ENCODE measurements at places on chromosomes 3 and 15.

GRCh38 chr3:34013818-34014570 lies 215.6 kb downstream of the PDCD6IP start:
- DNase-seq, result no peak

- no peak for DNase-seq
Observed at GRCh38 chr15:77019521-77020331, 24.8 kb downstream of the PSTPIP1 start.

- DNase-seq, result no peak
Observed at GRCh38 chr3:111989061-111989678, 9.6 kb upstream of the TAGLN3 start.

GRCh38 chr3:115007966-115008365 lies 139.1 kb downstream of the ZBTB20 start:
- no peak for DNase-seq

- DNase-seq, result no peak
Observed at GRCh38 chr3:134365766-134366065, 8.5 kb downstream of the AMOTL2 start.

DNA sequence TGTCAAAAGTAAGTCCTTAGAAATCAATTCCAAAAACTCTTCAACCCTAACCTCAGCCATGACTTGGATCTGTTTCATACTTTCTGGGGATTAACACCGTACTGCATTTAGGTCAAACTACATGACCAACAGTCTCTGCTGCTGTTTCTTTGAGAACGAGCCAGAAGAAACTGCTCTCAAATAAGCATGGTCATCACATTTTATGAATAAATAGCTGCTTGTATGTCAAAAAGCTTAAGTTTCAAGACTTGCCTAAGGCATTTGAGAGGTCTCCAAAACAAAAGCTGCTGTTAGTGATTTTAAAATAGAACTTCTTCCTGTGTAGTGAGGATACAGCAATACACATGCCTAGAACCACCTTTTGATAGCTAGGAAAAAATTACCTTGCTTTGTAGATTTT lies 166.3 kb upstream of the CHRM5 start:
- no peak for DNase-seq

DNA sequence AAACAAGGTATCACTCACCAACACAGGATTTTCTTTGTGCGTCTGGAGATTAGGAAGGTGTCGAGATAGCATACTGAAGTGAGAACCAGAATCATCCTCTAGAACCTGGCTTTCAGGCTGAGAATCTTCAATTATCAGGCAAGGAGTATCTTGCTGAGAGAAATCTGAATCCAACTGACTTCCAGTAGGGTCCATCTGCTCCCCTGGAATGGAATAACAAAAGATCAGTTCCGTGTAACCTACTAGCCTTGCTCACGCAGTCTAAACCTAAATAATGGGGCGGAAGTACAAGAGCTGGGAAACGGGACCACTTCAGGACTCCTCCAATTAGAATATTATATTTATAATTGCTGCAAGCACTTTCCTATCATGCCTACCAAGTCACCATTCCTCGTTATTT lies 690 bp downstream of the TP53BP1 start:
- DNase-seq, result no peak

- DNase-seq, result no peak
Observed at GRCh38 chr3:55597641-55598040, 110.5 kb upstream of the WNT5A start.

- no peak for DNase-seq
Observed at GRCh38 chr3:71752831-71753700, 589 bp upstream of the GPR27 start.

GRCh38 chr3:66269411-66269810 lies 48.6 kb downstream of the SLC25A26 start:
- DNase-seq, result no peak

GRCh38 chr15:93331545-93332167 lies 242.6 kb upstream of the RGMA start:
- DNase-seq, result no peak

GRCh38 chr3:124685067-124685466 lies 45.2 kb upstream of the UMPS start:
- DNase-seq, result no peak

- no peak for DNase-seq
Observed at GRCh38 chr15:100596792-100597191, 5.2 kb downstream of the LINS1 start.

DNA sequence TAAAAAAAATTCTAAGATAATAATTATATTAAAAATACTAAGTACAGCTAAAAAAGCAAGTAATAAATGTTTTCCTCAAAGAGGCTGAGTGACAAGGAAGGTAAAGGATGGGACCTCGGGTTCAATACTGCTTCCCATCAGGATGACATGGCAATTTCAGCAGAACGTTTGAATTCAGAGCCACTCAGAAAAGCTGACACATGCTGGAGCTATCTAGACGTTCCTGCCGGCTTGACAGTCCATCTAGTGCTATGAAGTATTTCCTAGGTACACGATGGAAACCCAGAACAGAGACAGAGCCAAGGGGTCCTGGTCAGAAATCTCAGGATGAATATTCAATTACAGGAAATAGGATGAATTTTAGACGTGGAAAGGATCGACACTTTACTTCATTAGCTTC lies 361.8 kb downstream of the FGF12 start:
- DNase-seq, result no peak

DNA sequence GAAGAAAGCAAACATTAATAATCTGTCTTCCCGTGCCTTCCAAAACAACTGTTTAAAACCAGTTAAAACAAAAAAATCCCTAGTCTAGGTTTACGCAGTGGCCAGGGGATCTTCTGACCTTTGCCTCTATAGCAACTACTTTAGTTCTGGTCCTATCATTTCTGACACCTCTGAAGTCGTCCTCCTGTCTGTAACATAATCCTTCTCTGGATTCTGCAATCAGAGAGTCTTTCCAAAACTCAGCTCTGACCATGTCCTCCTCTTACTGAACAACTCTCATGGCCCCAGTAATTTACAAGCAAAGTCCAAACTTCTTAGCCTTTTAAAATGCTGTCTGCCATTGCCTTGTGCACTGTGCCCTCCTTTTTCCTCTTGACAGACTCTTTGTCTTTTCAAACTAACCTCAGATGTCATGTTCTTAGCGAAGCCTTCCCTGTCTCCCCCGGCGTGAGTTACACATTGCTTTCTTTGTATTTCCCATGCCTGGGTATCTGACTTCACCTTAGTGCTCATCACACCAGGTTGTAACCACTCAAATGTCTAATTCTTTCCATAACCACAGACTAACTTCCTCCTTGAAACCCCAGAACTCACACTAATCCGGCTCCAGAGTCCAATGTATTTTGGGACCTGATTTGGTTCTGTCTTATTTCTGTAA lies 105.2 kb upstream of the BNIP2 start:
- DNase-seq, result no peak

DNA sequence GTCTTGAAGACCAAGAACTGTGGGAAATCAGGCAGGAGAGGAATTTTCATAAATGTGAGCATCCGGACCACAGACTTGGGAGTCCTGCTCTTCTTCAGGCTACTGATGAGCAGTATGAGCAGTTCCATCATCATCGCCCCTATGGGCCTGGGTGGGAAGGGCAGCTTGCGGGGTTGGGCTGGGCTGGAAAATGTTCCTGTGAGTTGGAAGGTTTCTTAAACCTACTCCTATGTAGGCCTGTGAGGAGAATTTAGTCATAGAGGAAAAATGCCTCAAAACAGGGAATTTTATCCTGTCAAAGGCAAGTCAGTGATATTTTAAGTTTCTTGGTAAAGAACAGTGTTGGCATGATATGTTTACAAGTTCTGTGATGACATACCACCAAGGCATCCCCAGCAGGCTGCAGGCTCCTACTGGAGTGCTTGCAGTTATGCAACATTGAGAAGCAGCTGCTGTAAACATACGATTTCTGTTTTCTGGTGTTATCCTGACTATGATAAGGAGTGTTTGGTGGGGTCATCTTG lies 10.3 kb downstream of the MASP1 start:
- no peak for DNase-seq

- no peak for DNase-seq
Observed at GRCh38 chr3:152474585-152474984, 205.9 kb downstream of the MBNL1 start.

GRCh38 chr3:37103103-37103808 lies 71.1 kb downstream of the LRRFIP2 start:
- no peak for DNase-seq

DNA sequence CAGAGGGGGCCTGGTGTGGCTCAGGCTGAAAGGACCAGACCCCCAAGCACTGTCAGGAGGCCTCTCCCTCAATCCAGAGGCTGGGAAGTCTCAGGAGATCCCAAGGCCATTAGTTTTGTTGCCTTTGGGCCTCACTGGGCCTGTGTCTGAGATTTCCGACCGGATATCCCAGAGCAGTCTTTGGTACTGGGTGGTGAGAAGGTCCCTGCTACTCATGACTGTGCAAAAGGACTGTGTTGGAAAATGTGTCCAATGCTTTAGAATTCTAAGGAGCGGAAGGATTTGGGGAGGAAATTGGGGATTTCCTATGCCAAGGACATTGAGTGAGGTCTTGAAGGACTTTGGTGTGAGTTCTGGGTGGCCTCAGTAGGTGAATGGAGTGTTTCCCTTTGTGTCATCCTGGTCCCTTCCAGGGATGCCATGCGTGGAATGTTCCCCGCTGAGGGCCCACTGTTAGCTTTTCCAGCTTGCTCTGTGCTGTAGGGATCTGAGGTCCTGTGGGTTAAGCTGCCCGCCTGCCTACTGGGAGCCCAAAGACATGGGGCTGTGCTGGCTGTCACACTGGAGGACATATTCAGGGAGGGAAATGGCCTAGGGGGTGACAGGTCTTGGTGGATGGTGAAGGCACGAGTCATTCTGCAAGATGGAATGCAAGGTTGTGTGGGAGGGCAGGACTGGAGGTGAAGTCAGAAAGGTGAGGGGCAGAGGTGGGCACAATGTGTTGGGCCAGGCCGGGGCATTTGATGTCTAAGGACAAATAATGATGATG lies 16.4 kb downstream of the SMAD6 start:
- no peak for DNase-seq

- no peak for DNase-seq
Observed at GRCh38 chr3:13477943-13478342, 2.2 kb upstream of the HDAC11 start.

GRCh38 chr3:33488246-33488645 lies 48.0 kb upstream of the UBP1 start:
- DNase-seq, result no peak

- no peak for DNase-seq
Observed at GRCh38 chr3:117454254-117454653, 744.7 kb downstream of the TUSC7 start.

DNA sequence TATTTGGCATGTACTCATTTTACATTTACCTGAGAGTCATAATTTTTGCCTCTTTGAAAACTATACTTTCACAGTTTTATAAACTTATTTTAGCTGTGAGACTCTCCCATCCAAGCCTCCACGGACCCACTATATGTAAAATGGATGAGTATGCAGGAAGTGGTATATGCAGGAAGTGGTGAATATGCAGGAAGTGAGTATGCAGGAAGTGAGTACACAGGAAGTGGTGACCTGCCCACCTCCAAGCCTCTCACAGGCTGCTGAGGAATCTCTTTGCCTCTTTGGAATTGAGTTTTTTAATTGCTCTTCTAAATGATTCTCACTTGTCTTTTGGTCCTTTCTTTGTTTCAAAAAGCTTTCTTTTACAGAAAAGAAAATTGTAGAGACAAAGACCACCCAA lies 85.2 kb downstream of the KBTBD8 start:
- no peak for DNase-seq

GRCh38 chr3:107307205-107307604 lies 70.0 kb upstream of the CCDC54 start:
- no peak for DNase-seq

GRCh38 chr15:35208353-35208752 lies 123.3 kb upstream of the NANOGP8 start:
- no peak for DNase-seq

DNA sequence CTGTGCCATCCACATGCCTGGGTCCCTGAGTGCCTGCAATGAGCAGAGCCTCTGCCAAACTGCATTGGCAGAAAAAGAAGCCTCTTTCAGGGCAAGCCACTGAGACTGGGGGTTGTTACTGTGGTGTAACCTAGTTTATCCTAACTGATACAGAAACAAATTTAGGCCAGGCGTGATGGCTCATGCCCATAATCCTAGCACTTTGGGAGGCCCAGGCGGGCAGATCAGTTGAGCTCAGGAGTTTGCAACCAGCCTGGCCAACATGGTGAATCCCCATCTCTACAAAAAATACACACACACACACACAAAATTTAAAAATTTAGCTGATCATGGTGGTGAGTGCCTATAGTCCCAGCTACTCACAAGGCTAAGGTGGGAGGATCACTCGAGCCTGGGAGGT lies 221.6 kb downstream of the TBC1D2B start:
- DNase-seq, result no peak

GRCh38 chr15:82830427-82831173 lies 21.2 kb downstream of the WHAMM start:
- DNase-seq, result no peak

DNA sequence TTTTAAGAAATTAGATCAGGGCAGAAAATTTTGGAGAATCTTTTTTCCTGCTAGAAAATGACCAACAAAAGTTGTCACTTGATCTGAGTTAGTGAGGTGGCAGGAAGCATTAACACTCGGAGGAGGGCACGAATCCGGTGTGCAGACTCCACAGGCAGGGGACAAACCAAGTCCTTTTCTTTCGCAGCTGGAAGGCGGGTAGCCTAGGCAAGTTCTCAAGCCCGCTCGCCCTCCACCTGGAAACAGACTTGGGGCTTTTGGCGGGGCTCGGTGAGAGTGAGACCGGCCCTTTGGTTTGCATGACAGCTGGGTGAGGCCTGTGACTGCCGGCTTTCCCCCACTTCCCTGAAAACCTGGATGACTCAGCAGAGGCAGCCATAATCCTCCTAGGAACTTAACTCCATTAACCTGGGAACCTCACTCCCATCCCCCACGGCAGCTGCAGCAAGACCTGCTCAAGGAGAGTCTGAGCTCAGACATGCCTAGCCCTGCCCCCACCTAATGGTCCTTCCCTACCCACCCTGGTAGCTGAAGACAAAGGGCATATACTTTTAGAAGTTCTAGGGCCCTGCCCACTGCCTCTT lies 134.8 kb downstream of the MFSD1 start:
- DNase-seq, result no peak

DNA sequence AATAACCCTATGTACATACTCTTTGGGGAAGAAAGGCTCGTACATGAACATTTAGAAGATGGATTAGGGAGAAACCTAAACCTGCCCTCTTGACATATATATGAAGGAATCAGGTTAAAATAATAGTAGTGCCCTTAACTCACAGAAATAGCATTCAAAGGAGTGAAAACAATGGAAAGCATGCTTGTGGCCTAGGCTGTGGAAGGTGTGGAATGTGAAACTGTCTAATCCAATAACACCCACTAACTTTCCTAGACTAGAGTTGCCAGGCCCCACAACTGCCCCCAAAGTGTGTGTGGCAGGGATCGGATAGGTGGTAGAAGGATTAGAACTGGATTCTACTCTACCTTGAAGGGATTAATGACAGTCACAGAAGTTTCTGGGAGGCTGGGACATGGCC lies 317.4 kb upstream of the LRRFIP2 start:
- no peak for DNase-seq

DNA sequence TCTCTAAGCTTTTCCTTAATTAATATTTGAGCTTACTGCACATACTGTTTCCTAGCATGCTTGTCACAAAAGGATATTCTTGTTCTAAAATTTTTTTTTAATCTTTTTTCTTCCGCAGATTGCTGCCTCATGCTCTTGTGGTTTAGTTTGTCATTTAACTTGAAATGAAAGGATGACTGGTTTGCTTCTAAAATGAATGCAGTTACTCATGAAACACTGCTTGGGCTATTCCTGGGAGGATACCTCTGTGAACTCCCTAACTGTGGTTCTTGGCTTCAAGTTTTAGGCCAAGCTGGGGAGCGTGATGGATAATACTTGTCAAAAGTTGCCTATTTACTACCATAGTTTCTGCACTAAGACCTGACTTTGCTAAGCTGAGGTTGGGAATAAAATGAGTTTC lies 64.0 kb downstream of the USP13 start:
- no peak for DNase-seq

GRCh38 chr15:94421706-94422105 lies 190.3 kb downstream of the MCTP2 start:
- DNase-seq, result no peak

Measured in hypothalamus (tissue), 51 donors.